ENCODE measurements at places on chromosomes 11 and 22.

DNA sequence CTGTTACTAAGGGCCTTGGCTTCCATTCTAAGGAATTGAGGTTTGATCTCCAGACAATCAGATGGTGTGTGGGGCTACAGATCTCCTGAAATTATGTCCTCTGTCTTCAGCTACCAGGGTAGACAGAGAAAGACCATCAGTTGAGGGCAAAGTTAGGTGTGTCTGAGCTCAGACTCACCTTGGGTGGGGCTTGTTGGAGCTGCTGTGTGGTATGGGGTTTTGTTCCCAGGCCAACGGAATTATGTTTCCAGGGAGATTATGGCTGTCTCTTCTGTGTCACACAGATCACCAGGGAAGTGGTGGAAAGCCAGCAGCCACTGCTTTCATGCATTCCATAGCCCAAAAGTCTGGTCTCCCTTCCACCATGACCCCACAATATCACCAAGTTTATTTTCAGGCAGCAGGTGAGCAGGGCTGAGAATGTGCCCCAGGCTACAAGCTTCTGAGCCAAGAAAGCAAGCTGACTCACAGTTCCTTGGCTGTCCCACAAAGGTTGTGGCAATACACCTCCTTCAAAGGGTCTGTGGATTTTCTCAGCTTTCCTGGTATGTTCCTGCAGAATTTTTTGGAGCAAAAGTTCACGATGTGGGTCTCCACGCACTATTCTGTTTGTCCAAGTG lies 714.9 kb downstream of the LUZP2 start:
- DNase-seq = no peak

GRCh38 chr22:23058481-23059283 lies 11.6 kb upstream of the GNAZ start:
- no peak for DNase-seq

DNA sequence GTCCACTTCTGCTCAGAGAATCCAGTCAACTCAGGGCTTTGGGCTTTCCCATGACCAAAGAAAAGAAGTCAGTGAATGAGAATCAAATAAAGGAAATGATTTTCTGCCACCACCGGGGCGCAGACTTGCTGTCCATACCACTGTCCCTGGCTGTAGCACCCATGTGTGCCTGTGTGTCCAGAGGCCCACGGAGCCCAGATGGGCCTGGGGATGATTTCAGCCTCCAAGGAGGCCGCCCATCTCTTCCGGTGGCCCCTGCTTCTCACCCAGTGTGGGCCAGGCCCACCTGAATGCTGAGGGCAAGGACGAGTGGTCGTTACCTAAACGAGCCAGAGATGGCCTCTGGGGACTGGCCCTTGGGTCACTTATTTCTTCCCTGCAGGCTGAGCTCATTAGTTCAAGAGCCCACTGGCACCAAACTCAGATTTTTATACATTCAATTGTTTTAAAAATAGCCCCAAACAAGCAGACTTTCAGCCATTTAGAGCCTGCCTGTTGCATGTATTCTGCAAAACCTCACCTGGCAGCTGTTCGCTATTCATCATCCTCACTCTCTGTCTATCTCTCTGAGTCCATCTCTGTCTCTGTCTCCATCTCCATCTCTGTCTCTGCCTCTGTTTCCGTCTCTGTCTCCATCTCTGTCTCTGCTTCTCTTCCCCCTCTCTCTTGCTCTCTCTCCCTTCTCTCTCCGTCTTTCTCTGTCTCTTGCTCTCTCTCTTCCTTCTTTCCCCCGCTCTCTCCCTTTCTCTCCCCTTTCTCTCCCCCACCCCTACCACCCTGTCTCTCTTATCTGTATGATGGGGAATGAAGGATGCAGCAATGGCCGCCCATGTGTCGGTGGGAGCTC lies 24.2 kb downstream of the KRTAP5-5 start:
- DNase-seq = no peak

DNA sequence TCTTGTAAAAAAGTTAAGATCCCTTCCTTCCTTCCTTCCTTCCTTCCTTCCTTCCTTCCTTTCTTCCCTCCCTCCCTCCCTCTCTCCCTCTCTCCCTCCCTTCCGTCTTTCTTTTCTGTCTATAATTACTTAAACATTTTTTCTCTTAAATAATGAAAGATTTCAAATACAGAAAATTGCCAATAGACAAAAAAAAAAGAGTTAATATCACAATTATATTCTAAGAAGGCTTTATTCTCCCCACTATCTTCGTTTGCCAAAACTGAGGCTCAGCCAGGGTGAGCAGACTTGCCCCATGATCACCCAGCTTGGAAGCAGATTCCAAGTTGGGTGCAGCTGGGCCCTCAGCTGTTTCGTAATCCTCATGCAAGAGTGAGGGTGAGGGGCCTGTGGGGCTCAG lies 327 bp upstream of the CACNA1I start:
- DNase-seq = no peak
